HEK293T (cell line): ENCODE measurements at places on chromosomes 4 and X.

- no peak for DNase-seq
Observed at GRCh38 chr4:105181259-105181658, 34.6 kb downstream of the TET2 start.

DNA sequence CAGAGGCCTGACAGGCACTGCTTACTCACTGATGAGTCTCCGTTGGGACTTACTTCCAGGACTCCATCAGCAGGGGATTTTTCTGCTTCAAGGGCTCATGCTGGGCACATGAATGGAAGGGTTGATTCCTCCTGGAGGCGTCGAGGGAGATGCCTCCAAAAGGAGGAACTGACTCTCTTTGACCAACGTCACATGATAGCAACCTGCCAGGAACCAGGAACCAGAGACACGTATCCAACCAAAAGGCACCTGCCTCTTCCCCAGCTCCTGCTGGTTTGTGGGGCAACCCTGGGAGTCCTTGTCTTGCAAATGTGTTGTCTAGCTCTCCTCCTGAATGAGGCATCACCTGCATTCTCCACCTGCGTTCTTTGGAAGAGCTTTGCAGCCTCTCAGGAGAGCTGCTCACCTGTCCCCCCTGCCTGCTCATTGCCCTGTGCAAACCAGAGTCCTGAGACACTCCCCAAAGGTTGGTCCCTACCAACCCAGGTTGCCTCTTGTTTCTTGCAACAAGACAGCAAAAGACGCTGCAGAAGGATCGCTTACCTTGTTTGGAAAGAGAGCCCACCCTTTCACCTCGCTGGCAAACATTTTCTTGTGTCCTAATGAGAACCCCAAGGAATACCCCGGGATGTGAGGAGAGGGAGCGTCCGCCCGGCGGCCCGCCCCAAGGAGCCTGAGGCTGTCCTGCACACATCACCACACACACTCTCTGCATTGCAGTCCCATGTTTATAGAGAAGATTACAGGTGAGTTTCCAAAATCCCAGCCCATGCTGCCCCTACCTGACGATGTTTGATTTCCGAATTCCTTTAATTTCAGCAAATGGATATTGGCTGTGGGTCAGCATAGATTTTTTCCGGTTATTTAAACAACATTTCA is 30.5 kb upstream of the SHOX start:
- no peak for DNase-seq

DNA sequence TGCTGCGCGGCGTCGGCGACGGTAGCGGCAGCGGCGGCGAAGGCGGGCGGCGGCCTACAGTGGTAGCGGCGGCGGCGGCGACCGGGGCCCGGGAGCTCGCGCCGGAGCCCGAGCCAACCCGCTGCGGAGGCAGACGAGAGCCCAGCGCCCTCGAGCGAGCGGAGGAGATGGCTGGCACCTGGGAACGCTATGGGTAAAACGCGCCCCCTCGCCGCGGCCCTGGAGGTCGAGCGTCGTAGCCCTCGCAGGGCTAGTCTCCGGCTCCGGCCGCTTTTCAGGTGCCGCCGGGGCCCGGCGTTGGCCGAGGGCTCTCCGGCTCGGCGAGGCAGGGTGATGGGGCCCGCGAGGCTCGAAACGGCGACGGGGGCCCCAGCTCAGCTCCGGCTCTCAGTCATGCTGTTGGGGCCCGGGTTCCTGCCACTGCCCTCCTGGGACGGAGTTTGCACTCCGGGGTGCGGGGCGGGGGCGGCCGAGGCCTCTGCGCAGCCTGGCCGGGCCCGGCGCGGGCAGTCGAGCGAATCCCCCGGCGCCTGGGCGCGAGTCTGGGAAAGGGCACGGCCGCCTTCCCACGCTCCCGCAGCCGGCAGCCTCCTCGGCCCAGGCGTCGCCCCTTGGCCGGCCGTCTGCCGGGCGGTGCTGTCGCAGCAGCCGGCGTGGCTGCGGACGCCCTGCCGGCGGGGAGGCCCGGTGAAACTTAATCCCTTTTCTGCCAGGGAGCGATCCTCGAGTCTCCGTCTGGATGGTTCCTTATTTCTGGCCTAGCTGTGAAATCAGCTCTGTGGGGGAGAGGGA is 768 bp downstream of the MID2 start:
- DNase-seq = peak; percentile 80

GRCh38 chrX:132442691-132443090 is 46.1 kb downstream of the MBNL3 start:
- no peak for DNase-seq

GRCh38 chr4:153204728-153205648 is 745 bp downstream of the TRIM2 start:
- DNase-seq = peak; percentile 36

- peak; percentile 30 for DNase-seq
Observed at GRCh38 chr4:164012396-164013027, 518.0 kb downstream of the TMA16 start.

- no peak for DNase-seq
Observed at GRCh38 chrX:85561231-85561630, 181.8 kb upstream of the POF1B start.

GRCh38 chrX:16869393-16870094 is 618 bp downstream of the RBBP7 start:
- DNase-seq = peak; percentile 71

DNA sequence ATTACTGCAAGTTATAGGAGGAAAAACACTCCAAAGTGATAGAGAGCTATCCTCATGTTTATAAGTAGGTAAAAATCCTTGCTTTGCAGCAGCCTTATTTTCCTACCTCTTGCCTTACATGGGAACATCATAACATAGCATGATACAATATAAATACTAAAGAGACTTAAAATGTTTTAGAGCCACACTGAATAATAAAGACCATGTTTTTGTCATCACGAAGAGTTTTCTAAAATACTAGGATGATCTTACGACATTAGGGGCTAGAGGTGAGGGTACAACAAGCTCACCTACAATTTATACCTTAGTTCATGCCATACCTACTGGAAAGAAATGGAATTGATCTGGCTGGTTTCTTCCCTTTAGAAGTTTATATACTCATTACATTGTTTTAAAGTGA is 184.8 kb downstream of the FBXW7 start:
- DNase-seq = no peak

DNA sequence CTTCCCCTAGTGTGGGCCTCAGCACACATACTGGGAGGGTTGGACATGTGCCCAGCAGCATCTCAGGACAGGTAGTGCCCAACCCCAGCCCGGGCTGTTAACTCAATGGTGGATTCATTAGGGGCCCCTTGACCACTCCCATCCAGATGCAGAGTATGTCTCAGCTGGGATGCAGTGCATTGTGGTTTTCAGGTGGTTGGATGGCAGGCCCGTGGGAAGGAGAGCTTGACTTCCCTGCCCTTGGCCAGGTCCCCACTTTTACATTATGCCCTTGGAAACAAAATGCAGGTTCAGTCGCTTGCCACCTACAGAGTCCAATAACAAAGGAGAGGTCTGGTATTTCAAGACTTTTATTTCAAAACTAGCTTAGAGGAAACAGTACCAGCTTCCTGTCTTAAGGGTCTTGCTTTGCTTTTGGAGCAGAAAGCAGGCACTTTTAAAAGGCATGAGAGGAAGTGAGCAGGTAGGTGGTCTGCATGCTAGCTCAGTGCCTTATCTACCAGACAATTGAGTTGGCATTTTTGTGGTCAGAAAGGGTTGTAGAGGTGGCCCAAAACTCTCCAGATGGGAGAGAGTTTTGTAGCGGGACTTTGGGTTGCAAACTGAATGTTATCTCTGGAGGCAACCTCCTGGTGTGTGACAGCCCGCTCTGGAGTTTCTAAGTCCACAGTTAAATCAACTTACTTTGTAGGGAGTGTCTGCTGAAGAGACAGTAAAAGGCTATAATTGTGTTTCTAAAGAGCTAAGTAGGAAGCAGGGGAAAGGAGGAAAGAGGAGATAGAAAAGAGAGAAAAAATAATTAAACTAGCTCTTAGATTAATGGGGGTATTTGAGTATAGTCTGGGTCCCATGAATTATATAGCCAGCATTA is 171.0 kb downstream of the GALNTL6 start:
- DNase-seq = no peak

- no peak for DNase-seq
Observed at GRCh38 chrX:10157032-10157341, 212 bp downstream of the CLCN4 start.

DNA sequence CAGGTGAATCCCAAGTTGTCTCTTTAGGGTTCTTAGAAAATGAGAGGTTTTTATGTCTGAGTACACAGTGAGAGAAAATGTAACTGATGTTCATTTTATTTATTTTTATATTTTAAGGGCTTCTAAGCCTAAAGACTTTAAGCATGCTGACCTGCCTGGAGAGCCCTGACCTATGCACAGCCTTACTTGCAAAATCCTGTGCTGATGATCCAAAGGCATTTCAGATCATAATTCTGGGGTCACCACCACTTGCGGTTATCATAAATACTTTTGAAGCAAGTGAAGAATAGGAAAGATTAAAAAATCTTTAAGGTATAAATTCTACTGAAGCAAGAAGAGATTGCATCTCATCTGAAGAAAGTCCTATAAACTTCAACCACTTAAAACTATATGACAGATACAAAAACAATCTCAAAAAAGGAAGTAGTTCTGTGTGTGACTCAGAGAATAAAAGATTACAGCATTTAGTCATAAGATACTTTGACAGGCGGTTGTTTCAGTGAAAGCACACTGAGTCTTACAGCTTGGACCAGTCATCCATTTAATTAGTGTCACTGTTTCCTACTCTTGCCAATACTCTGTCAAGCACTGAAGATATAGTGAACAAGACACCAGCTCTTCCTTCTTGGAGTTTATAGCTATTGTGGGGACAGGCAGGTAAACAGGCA is 245.2 kb upstream of the DIPK2B start:
- no peak for DNase-seq

GRCh38 chrX:140034916-140035315 is 69.6 kb upstream of the CXorf66 start:
- no peak for DNase-seq

DNA sequence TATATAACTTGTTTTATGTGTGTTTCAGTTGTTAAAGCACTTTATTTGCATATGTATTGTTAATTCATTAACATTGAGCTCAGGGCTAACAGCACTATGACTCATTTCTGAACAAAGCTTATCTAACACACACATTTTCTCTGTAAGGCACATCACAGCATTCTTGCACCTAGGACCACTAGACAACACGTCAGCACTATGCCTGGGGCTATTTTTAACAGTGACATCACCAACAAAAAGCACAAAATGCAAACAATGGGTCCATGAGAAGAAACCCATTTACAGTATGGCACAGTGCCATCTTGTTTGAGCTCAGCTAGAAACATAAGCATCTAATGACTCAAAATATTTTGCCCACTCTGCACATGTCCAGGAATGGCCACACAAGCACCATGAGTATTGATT is 124.4 kb downstream of the RELL1 start:
- DNase-seq = no peak

GRCh38 chr4:3766785-3767569 is 792 bp downstream of the ADRA2C start:
- DNase-seq = no peak

GRCh38 chr4:133157460-133158160 is 8.5 kb downstream of the PCDH10 start:
- DNase-seq = no peak

DNA sequence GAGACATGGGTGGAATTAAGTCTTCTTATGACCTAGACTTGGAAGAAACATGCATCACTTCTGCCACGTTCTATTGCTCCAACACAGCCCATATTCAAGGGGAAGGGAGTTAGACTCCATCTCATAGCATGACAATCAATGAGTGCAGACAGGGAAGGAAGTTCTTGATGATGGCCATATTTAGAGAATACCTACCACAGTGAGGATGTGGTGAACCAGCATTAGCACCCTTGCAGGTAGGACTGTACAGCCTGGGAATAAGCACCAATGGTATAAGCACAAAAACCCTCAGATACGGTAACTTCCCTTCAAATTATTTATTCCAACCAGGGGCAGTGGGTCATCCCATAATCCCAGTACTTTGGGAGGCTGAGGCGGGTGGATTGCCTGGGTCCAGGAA is 29.8 kb downstream of the PAGE2 start:
- no peak for DNase-seq

- no peak for DNase-seq
Observed at GRCh38 chr4:8704632-8705031, 112.1 kb downstream of the CPZ start.

GRCh38 chr4:16157609-16158503 is 68.4 kb downstream of the TAPT1 start:
- no peak for DNase-seq

- DNase-seq = no peak
Observed at GRCh38 chr4:86972997-86973396, 38.2 kb downstream of the AFF1 start.

- no peak for DNase-seq
Observed at GRCh38 chrX:71935476-71935875, 24.8 kb downstream of the NHSL2 start.

GRCh38 chrX:132199941-132200340 is 19.3 kb downstream of the RAP2C start:
- no peak for DNase-seq

DNA sequence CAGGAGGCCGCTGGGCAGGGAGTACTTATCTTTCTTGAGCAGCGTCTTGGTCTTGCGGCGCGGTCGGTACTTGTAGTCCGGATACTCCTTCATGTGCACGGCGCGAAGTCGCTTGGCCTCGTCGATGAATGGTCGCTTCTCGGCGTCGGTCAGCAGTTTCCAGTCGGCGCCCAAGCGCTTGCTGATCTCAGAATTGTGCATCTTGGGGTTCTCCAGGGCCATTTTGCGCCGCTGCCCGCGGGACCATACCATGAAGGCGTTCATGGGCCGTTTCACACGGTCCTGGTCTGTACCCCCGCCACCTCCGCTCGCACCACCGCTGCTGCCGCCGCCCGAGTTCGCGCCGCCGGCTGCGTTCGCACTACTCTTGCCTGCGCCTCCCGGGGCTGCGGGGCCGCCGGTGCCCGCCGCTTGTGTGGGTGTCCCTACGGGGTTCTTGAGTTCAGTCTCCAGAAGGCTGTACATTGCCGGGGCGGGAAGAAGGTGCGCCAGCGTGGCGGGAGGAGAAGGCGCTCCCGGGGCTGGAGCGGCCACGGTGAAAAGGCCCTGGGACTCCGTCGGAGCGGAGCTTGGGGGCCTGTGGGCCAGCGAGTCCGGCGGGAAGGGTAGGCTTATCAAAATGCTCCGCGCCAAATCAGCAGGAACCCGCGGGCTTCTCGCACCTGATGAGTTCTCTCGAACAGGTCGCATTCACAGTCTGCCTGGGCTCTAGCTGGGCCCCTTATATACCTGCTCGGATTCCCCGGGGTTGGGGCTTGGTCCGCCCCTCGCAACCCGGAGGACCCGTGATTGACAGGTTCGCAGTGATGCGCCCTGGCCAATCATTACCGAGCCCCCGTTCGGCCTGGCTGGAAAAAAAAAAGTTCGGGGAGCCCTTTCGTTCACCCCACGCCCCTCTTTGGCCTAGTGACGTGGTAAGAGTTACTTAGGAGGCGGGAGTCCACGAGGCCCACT is at the start of gene SOX3:
SOX3 (minus strand) TSS at position 699 of the 954 bp plus-strand sequence; CDS start at position 690, 9 bp downstream.
- no peak for DNase-seq

DNA sequence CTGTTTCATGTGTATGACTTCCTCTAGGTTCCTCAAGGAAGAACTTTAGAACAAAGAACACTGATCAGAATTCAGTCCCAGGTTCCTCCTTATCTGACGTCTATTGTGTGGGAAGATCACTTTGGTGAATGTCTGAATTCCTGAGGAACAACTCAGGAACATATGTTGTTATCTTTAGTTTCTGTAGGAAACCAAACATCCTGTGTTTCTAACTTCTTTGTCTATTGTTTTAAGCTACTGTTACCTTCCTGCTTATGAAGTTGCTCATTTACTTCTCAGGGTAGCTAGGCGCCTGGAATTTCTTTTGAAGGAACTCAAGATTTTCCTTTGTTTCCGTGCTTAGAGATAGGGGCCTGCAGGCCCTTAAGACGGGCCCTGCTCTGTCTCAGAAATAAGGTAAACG is 46.2 kb downstream of the MAGEB5 start:
- DNase-seq = no peak

- DNase-seq = peak; percentile 79
Observed at GRCh38 chr4:119212964-119213606, 572 bp downstream of the USP53 start.
